Astrocyte of the hippocampus (primary cell): ENCODE measurements at places on chromosomes 5 and 9.

DNA sequence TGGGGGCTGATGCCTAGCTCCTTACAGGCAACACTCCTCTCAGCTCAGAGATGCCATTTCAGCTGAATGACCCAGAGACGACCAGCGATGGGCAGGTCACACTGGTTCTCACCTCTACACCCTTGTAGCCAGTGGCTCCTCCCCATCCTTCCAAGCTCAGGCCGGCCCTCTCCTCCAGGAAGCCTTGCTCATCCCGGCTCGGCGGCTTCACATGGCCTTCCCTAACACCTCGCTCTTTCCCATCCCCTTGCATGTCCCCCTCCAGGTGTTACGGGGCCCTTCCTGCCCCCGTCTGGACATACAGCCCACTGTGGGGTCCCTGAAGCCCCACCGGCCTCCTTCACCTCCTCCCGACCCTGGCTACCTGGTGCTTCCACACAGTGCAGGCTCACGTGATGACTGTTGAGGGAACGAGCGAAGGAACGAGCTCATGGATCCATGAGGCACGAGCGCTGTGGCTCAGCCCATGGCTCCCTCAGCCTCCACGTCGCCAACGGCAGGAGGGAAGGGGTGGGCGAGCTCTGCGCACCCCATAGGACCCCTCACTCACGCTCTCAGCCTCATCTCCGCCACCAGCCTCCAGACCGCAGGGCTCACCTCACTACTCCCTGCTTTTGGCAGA lies 45.7 kb downstream of the SARDH start:
- DNase-seq, result no peak

DNA sequence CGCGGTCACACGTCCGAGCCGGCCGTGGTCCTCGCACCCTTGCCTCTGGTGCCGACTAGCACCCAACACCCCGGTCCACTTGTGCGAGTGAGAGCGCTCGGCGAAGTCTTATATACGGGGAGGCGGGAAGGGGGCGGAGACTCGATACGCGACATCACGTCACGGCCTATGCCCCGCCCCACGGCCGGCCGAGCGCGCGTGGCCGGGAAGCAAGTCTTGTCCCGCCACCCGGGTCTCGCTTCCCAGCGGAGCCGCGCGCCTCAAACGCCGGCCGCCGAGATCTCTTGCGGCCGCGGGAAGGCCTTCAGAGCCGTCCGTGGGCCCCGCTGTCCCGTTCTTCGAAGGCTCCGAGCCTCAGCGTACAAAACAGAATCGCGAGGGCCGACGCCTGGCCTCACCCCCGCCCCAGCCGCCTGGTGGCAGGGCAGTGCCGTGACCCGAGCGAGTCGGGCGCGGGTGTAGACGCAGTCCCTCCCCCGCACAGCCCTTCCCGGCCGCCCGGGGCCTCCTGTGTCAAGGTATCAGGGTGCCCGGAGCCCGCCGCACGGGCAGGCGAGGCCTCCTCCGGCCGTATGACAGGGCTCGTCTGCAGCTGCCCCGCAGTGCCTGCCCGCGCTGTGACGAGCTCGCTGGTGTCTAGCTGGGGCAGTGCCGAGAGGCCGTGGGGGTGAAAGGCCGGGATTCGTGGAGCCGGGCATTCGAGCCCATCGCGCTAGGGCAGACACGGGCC lies at the start of gene PLK2:
TSS of gene PLK2 (minus strand) at position 85 of the 730 bp plus-strand sequence. CDS start 127 bp downstream, outside the sequence.
- peak; percentile 98 for DNase-seq

- no peak for DNase-seq
Observed at GRCh38 chr9:133029994-133030316, 842 bp upstream of the GTF3C5 start.

GRCh38 chr5:73299665-73300336 lies 126.8 kb downstream of the TMEM174 start:
- DNase-seq, result no peak

DNA sequence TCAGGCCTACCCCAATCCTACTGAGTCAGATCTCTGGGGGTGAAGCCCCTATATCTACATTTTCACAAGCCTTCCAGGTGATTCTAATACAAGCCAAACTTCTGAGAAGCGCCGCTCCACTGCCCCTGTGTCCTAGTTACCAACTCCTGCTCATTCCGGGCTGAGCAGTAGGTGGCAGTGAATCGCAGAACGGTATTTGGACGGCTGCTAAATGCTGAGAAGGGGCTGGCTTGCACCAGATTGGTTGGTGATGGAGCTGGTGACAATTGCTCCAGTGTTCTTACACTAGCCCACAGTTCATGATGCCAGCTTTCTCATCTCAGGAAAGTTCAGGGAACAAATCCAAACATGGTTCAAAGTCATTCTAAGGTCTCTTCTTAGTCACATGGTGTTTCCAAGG lies 31.1 kb upstream of the FGF1 start:
- DNase-seq, result peak; percentile 84

DNA sequence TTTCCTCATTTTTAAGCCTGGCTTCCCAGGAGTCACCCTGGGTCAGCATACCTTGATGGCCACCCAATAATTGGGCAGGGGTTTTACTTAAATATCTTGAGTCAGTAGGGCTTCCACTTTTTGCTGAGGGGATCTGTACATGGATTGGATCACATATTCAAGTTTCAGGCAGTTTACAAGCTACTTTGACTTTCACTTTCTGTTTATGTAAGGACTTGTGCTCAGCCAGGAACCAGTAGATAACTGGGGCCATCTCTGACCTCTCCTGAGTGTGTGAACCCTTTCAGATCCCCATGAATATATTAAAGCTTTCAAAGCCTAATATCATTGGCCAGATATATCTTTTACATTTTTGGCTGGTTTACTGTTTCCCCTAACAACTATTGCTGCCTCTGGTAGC lies 45.1 kb downstream of the SLCO6A1 start:
- DNase-seq, result no peak

- no peak for DNase-seq
Observed at GRCh38 chr5:33556330-33557328, 115.9 kb downstream of the TARS1 start.

DNA sequence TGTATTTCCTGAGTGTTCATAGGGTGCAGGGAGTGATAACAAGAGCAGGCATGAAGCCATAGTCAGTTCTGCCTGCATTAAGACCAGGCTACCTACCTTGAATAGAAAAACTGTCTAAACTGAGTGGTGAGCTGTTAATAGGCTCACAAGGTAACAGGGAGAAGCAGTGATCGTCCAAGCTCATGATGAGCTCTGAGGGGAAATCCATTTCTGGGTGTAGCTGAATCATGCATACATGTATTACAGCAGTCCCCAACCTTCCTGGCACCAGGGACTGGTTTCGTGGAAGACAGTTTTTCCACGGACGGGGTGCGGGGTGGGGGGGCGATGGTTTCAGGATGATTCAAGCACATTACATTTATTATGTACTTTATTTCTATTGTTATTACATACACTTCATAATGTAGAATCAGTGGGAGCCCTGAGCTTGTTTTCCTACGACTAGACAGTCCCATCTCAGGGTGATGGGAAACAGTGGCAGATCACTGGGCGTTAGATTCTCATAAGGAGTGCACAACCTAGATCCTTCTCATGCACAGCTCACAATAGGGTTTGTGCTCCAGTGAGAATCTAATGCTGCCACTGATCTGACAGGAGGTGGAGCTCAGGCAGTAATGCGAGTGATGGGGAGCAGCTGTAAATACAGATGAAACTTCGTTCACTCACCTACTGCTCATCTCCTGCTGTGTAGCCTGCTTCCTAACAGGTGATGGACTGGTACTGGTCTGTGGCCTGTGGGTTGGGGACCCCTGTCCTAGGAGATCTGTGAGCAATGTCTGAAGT lies 100.0 kb upstream of the IL6ST start:
- no peak for DNase-seq

DNA sequence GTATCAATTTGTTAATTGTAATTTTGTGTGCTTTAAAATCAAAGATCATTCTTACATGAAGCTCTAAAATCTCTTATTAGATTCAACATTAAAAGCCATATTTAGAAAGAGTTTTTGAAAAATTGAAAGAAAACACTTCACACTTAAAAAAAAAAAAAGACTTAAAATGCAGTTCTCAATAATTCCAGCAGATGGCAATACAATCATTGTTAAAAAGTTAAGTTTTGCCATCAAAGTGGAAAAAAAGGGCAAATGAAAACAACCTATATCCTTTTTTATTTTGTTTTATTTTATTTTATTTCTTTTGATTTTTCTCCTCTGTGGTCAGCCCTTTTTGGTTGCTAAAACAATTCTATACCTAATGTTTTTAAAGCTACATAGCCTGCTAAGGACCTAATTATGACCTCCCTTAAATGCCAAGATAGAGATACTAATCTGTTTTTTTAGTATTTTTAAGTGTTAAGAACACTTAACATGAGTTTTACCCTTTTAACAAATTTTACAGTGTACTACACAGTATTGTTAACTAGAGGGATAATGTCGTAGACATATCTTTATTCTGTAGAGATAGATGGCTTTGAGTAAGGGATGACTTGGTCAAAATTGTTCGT lies 154.2 kb upstream of the DAB2 start:
- DNase-seq, result peak; percentile 39

GRCh38 chr5:67129768-67130167 lies 66.8 kb downstream of the CD180 start:
- DNase-seq, result no peak

GRCh38 chr9:68763104-68763503 lies 58.1 kb downstream of the PIP5K1B start:
- DNase-seq, result no peak

DNA sequence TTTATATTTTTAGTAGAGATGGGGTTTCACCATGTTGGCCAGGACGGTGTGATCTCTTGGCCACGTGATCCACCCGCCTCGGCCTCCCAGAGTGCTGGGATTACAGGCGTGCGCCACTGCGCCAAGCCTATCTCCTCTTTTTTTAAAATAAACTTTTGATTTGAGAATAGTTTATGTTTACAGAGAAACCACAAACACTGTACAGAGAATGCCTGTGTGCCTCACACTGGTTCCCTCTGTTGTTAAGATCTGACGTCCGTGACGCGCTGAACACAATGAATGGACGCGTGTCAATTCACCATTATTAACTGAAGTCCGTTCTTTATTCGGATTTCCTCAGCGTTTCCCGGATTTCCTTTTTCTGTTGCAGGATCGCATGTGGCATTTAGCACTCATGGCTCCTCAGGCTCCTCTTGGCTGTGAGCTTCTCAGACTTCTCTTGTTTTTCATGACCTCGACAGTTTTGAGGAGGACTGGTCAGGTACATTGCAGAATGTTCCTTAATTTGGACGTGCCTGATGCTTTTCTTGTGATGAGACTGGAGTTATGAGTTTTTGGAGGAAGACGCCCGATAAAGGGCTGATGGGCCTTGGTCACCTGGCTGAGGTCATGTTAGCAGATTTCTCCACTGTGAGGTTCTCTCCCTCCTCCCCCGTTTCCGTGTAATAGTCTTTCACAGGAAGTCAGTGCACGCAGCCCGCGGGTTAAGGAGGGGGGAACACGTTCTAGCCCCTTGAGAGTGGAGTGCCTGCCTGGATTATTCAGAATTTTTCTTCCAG lies 69.6 kb downstream of the ANKRD33B start:
- no peak for DNase-seq

- no peak for DNase-seq
Observed at GRCh38 chr5:39619168-39619818, 194.5 kb upstream of the DAB2 start.

DNA sequence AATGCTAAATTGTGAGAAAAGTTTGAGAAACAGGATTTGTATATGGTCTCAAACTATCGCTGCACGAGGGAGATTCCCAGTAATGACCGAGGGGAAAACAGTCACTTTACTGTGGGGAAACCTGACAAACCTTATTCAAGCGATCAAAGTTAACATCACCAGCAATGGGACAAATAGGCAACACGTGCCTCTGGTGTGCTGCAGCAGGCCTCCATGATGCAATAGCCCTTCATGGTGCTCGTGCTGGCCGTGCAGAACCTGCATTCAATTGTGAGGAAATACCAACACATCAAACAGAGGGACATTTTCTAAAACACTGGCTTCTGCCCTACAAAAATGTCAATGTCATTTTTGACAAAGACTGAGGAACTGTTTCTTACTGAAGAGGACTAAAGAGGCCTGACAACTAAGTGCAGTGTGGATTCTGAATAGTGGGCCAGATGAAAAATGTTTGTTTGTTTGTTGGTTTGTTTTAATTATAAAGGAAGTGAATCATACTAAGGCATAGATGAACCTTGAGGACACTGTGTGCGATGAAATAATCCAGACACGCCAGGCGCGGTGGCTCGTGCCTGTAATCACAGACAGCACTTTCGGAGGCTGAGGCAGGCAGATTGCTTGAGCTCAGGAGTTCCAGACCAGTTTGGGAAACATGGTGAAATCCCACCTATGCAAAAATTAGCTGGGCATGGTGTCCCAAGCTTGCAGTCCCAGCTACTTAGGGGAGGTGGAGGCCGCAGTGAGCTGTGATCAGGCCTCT lies 17.6 kb upstream of the MARCHF6 start:
- no peak for DNase-seq

DNA sequence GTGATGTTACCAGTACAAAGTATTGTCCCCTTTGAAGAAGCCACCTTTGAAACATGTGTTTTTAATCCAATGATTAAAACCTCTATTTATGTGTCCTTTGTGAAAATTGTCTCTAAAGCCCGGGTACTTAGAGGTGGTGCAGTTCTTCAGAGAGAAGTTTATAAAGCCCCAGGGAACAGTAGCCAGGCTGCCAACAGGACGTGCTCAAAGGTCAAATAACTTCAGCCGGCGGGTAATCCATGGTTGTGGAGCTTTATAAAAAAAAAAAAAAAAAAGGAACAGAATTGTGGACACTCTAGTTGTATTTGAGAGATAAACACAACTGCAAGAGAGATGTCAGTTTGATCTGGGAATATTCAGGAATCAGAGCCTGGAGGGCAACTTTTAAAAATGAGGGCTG lies 57.9 kb upstream of the CTNND2 start:
- no peak for DNase-seq

DNA sequence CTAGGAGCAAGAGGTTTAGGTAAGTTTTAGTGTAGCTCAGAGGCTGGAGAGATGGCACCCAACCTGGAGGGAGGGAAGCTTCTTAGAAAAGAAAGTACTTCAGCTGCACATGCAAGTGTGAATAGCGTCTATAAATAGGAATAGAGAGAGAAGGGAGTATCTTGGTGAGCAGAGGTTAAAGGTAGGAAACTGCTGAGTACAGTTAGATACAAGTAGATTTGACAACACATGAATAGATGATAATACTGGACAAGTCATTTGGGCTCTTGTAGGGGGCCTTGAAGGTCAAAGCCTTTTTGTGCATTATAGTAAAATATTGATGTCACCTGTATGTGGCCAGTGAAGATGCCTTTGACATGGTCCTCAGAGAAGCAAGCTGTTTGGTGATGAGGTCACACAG lies 34.2 kb downstream of the ANP32B start:
- DNase-seq, result no peak

GRCh38 chr9:72818385-72818784 lies 134.5 kb downstream of the ALDH1A1 start:
- DNase-seq, result no peak

- no peak for DNase-seq
Observed at GRCh38 chr9:90515510-90515909, 127.1 kb downstream of the DIRAS2 start.

GRCh38 chr5:10229306-10230048 lies 20.2 kb downstream of the ATPSCKMT start:
- DNase-seq, result peak; percentile 86

- DNase-seq, result no peak
Observed at GRCh38 chr5:148950471-148950863, 112.4 kb downstream of the SH3TC2 start.

GRCh38 chr5:43099640-43100039 lies 21.1 kb upstream of the ZNF131 start:
- no peak for DNase-seq
